Mesenchymal stem cell (in vitro differentiated cells and primary cell): ENCODE measurements at places on chromosomes 1 and 21.

GRCh38 chr1:106072909-106073600, 983.4 kb upstream of the PRMT6 start:
- no peak for DNase-seq

DNA sequence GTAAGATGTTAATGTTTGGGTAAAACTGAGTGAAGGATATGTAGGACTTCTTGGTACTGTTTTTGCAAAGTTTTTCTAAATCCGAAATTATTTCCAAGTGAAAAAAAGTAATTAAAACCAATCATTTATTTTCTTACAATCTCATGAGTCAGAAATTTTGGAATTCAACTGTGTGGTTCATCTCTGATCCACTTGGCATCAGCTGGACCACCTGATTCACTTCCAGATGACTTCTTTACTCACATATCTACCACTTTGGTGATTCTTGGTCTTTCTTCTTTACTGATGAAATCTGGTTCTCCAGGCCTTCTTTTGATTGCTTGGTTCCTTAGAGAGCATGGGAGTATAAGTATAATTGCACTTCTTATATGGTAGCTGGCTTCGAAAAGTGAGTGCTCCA, 254.9 kb upstream of the CACYBP start:
- DNase-seq: no peak

GRCh38 chr1:233337505-233337904, 10.0 kb downstream of the MAP3K21 start:
- DNase-seq: no peak

- no peak for DNase-seq
Measured at GRCh38 chr1:111332190-111332589, 41.5 kb downstream of the CHIA start.

- DNase-seq: peak; percentile 70
Measured at GRCh38 chr1:178283409-178283808, 189.5 kb downstream of the RASAL2 start.

DNA sequence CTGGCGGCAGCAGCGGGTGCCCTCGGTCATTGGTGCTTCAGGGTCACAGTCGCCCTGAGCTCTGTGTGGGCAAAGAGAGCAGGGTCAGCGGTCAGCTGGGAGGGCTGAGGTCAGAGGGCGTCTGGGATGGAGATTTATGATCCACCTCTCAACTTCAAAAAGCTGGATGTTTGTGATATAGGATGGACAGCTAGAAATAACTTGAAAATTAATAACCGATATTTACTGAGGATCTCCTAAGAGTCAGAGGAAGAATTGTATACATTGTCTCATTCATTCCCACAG, 2.0 kb downstream of the LEFTY1 start:
- DNase-seq: no peak

GRCh38 chr1:16088351-16088911, 15.0 kb upstream of the FAM131C start:
- no peak for DNase-seq

DNA sequence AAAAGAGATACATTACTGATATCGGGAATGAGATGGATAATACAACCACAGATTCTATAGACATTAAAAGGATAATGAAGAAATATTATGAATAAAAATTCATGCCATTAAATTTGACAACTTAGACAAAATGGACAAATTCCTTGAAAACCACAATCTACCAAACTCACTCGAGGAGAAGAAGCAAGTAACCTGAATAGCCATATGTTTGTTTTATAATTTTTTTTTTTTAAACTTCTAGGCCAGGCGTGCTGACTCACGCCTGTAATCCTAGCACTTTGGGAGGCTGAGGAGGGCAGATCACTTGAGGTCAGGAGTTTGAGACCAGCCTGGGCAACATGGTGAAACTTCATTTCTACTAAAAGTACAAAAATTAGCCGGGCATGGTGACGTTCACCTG, 327.9 kb downstream of the VAV3 start:
- DNase-seq: no peak

- DNase-seq: no peak
Measured at GRCh38 chr1:67594764-67595163, 90.2 kb upstream of the GADD45A start.

GRCh38 chr1:185813401-185813979, 79.3 kb downstream of the HMCN1 start:
- DNase-seq: peak; percentile 71

DNA sequence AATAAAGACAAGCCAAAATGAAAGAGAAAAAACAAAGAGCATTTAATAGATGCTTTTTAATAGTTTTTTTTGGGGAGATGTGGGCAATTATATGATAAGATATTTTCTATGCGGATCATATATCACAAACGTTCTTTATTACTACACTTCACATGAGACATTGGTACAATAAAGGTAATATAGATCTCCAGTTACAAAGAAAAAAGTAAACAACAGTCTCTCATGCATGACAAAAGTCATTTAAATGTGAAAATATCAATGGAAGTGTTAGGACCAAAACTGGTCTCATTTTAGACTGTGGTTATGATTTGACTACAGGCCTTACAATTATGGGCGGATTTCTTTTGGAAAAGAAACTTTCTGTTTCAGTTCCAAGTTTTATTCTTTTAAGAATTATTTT, 687.0 kb downstream of the ADGRL2 start:
- no peak for DNase-seq

DNA sequence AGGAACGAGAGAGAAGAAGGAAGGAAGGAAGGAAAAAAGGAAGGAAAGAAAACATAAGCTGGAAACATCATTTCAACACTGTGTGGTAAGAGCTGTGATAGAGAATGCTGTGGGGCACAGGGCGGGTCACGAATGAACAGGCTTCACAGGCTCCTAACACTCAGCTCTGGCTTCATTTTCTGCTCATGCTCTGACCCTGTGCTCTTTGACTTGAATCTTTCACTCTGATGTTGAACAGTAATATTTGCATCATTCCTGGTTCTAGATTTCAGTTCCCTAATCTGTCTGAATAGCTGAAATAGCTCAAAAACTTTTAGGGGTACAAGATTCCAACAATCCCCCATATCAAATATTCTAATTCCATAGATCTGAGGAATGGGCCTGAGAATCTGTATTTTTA, 207.3 kb downstream of the LHX8 start:
- DNase-seq: no peak

- DNase-seq: peak; percentile 67
Measured at GRCh38 chr1:98662356-98662670, 792 bp downstream of the SNX7 start.

GRCh38 chr1:59409986-59410385, 113.1 kb downstream of the FGGY start:
- DNase-seq: no peak

DNA sequence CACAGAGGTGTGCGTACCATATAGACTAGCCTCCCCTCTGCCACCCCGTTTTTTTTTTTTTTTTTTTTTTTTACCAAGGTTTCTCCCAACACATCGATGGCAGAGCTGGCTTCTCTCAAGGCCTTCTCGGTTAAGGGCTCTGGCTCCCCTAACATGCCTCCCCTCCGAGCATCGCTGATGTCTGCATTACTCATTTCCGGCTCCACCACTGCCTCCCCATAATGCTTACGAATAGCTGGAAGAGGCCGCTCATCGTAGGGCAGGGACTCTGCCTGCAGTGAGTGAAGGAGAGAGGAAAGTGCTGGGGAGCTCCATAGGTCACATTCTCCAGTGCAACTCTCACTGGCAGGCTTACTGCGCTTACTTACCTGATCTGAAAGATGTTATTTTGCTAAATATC, 20.6 kb downstream of the CEP104 start:
- DNase-seq: no peak

- DNase-seq: peak; percentile 46
Measured at GRCh38 chr1:52707927-52708655, 9.9 kb upstream of the COA7 start.

GRCh38 chr1:168598125-168598524, 21.7 kb downstream of the XCL1 start:
- DNase-seq: no peak

- no peak for DNase-seq
Measured at GRCh38 chr1:4072481-4073153, 172.5 kb upstream of the C1orf174 start.

DNA sequence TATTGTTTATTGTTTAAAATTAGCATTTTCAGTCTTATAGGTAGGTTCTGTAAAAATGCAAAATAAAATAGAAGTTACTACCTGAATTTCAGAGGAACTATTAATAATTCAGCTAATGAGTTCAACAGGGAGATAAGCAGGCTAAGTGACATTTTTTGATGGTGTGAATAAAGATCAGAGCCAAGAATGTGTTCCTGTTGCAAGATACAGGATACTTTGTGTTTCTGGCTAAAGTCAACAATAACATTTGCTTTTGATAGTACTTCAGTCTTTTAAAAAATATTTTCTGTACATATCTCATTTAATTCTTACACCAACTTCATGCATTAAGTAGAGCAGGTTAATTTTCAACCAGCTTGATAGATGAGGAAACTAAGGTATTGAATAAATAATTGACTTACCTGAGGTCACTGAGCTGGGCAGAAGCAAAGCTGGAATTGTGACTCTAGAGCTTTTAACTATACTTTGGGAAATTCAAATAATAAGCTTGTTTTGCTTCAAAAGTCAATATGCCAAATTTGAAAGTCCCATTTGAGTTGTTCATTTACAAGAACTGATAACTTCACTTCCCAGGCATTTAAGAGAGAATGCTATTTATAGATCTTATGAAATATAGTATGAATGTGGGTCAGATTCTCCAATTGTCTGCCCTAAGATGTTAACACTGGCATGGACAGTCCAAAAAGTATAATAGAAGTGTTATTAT, 6.0 kb downstream of the GORAB start:
- peak; percentile 51 for DNase-seq

DNA sequence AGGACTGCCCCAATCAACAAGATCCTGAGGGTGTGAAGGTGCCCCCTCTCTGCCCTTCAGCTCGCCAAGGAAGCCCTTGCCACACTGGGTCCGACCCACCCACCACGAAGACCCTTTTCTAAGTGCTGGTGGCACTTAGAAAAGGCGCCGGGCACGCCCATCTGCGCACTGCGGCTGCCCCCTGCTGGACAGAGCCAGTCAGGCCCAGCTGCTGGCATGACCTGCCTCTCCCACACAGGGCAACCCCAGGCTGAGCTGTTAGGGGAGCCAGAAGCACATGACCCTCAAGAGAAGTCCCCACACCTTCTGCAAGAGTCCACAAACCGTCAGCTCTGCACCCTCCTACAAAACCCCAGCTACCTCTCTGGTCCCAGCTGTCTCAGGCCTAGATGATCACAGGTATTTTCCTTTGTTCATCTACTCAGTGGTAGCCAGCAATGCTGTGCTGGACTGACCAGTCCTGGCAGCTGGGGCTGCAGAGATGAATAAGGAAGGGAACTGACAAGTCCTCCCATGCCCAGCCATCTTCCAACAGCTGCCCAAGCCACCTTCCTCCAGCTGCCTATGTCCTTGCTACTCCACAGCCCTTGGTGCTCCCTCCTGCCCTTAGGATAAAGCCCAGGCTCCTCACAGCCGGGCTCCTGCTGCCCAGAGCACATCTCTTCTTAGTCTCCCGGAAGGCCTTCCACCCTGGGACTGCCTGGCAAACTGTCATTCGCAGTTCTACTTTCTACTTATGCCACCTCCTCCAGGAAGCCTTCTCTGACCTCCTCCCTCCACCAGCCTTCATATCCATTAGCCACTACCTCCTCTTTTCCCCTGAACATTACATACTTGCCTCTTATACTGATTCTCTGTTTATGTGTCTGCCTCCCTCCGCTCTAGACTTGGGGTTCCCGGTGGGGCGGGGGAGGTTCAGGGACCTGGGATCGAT, 39.8 kb upstream of the ZC3H12A start:
- DNase-seq: peak; percentile 43

DNA sequence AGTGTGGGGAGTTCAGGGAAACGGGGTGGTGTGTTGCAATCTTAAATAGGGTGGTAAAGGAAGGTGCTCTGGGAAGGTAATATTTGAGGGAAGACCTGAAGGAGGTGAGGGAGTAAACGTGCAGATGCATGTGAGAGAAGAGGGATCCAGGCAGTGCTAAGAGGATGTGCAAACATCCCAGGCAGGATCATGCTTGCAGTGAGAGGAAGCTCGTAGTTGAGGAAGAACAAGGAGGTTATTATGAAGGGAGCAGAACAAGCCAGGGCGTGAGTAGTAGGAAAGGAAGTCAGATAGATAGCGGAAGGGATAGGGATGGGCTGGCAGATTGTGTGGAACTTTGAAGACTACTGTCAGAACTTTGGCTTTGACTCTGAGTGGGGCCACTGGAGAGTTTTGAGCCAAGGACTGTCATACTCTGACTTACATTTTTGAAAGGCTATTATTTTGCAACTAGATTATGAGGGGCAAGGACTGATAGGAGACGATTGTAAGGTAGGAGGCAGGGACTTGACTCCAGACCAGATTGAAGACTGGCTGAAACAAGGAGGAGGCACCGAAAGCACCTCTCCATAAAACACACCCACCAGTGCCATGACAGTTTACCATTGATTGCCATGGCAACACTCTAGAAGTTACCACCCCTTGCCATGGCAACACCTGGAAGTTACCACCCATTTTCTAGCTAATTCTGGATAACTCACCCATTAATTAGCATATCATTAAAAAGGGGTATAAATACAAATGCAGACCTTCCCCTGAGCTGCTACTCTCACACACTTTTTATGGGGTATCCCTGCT, 67.0 kb downstream of the XCL2 start:
- no peak for DNase-seq

- DNase-seq: no peak
Measured at GRCh38 chr1:32611859-32612188, 38.5 kb downstream of the ZBTB8OS start.

DNA sequence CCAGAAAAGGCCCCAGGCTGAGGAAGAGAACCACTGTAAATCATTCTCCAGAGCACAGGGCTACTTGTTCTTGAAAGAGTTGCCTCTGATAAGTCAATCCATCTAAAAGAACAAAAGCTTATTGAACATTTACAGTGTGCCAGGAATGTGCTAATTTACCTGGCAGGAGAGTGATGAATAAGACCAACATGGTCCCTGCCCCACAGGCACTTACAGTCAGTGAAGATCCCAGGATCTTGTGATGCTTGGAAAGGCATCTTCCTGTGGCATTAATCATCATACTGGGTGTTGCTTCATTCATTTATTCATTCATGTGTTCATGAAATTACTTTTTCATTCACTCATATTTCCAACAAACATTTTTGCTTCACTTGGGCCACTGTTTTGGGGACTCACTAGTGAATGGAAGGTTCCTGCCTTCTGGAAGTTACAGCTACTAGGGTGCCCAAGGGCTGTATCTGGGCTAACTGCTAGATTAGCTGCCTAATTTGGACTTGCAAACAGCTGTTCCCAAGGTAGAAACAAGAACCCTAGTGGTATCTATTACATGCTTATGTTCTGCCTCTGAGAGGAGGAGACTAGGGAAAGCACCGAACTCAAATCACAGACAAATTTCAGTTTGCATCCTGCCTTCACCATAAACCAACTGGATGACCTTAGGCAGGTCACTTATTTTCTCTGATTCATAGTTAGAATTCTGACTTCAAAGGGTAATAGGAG, 133.5 kb downstream of the CLIC6 start:
- no peak for DNase-seq
